Hepatocyte (in vitro differentiated cells): ENCODE measurements at places on chromosomes 2 and 18. TPM values are rescaled to one million over a fixed set of nuclear protein-coding genes. Genes with fewer than 3 reads are reported as not detected.
A peak's percentile ranks its signal among the peaks of the same experiment; 100 is the strongest.

GRCh38 chr2:24477229-24477628 is 13.8 kb upstream of the NCOA1 start:
- DNase-seq: no peak

- DNase-seq: no peak
Observed at GRCh38 chr18:23207191-23207955, 72.1 kb downstream of the CABLES1 start.

DNA sequence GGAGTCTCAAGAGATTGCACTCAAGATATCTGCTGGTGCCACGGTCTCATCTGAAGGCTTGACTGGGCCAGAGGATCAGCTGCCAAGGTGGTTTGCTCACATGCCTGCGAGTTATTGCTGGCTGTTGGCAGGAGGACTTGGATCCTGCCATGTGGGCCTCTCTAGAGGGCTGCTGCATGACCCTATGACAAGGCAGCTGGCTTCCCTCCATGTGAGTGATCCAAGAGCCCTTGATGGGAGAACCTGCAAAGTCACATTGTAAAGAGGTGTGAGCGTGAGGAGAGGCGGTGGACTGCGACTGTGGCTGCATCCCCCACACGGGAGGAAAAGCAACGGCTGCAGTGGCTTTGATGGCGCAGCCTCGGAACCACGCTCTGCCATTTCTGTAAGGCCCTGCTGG is 4.0 kb upstream of the ALLC start:
- no peak for DNase-seq

Gene GBX2
- not detected in 2 replicates for total RNA-seq

- DNase-seq: no peak
Observed at GRCh38 chr2:42848726-42849290, 56.4 kb upstream of the HAAO start.

Gene ZEB2
- 35.5 and 38.8 TPM in 2 replicates for total RNA-seq

GRCh38 chr2:183532514-183532913 is 408.3 kb downstream of the NUP35 start:
- no peak for DNase-seq

- DNase-seq: no peak
Observed at GRCh38 chr2:217365656-217366055, 505.8 kb upstream of the TNP1 start.

DNA sequence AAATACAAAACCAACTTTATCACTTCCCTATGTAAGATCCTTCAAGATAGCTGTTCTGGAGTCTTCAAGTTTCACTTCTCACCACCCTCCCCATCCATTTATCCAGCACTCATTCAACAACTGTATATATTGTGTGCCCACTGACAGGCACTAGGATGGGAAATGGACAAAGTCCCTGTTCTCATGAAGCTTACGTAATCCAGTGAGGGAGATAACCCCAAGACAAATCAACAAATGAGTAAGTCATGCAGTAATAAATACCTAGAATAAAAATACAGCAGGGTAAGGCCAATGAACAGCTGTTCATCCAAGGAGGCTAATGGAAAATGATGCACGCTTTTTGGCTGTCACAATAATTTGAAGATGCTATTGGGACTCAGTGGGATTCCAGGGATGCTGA is 133.8 kb downstream of the MEMO1 start:
- DNase-seq: peak; percentile 35

- DNase-seq: no peak
Observed at GRCh38 chr2:26612034-26612433, 29.1 kb downstream of the CIB4 start.

- peak; percentile 41 for DNase-seq
Observed at GRCh38 chr2:232901736-232902578, 31.9 kb downstream of the SNORC start.
